ENCODE measurements at places on chromosomes 5 and 9.

DNA sequence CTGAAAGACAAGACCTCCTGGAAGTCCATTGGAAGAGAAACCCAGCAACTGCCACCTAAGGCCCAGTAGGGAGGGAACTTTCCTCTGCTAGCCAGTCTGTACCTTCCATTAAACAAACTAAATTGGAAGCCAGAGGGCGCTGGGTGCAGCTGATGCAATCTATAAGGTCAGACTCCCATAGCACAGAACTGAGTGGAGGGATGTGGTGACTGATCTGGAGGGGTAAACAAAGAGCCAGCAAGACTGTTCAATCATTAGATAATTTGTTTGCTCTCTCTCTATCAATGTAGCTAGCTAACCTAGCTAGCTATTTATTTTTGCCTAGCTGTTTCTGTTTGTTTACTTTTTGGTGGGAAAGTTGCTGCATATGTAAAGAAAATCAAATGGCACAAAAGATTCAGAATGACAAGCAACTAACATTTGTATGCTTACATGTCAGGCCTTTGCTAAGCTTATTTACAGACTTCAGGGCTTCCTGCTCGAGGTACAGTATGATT lies 291.8 kb upstream of the DAB2 start:
- no peak for DNase-seq

GRCh38 chr9:79028101-79028500 lies 543.7 kb upstream of the TLE4 start:
- DNase-seq: no peak

GRCh38 chr5:127892467-127893207 lies 189.4 kb downstream of the CCDC192 start:
- no peak for DNase-seq

DNA sequence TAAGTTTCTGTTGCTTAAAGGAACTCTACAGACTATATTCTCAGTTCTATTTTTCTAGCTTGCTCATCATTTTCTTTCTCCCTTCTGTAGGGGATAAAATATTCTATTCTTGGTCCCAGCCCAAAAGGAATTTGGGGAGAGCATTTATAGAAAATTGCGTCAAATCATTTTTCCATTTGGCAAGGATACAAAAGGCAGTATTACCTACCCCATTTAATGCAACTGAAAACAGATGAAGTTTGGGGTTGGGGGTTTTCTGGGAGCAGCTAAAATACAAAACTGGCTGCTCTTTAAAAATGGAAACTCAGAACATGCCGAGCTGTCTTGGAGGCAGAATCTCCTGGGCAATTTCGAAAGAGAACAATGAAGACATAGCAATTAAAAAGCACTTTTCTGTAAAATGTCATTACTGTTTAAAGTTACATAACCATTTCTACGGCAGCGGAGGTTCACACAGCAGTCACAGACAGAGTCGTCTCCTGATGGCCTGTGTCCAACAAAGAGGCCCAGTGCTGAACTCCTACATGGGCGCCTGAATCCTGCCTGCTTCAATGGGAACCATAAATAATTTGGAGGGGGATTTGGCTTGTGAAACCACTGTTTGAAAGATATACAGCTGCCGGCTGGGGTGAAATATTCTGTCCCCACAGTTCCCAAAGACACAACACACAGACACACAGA lies 152.4 kb downstream of the BRINP1 start:
- peak; percentile 43 for DNase-seq

DNA sequence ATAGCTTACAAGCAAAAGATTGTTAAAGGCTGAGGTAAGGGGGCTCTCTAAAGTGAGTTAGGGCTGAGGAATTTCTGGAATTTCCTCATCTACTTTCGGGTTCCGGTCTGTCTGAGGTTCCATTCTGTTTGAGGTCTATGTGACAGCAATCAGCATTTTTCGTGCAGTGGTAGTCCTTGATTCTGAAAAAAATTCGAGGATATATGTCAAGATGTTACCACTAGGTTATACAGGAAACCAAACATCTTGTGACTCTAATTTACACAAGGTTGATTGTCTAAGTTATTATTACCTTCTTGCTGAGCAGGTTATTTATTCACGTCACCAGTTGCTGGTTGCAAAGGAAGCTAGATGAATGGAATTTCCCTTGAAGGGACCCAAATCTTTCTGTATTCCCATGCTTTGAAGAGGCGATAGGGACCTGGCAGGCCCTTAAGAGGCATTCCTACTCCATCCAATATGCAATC lies 35.2 kb downstream of the RLN2 start:
- no peak for DNase-seq

GRCh38 chr5:57316798-57317327 lies 143.0 kb downstream of the GPBP1 start:
- DNase-seq: no peak

DNA sequence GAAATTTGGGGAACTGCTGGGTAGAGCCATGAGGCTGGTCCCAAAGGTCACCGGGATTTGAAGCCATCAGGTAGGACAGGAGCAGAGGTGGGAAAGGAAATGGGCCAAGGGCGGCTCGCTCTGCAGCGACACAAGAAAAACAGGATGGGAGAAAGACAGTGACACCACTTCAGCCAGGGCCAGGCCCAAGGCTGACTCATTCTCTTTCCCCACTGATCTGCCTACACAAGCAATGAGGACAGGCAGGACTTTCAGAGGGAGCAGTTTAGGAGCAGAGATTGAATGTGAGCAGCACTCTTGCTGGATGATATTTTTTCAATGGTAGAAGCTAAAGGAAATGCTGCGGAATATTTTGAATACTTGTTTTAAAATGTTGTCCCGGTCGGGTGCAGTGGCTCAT lies 3.5 kb downstream of the RUFY1 start:
- no peak for DNase-seq

DNA sequence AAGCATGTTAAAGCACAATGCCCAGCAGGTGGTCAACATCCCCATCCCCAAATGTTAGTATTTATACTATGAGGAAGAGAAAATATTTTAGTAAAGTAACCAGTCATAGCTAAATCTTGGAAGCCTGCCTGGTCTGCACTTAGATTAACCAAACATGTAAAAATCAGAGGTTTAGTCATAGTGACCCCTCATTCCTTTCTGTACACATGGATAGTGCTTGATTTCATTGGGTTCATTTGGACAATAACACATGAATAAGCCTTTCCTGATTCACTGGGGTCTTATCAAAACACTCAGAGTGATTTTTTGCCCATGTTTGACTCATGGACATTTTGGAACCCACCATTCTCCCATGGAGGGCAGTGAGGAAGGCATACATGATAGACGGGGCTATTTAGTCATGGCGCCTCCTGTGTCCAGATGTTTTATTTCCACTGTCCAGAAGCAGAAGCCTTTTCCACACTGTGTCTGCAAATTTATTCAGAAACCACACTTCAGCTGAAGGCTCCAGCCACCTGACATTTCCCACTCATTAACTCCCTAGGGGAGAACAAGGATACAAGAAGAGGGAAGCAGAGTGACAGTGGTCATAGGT lies 32.5 kb downstream of the OR1J1 start:
- DNase-seq: no peak

DNA sequence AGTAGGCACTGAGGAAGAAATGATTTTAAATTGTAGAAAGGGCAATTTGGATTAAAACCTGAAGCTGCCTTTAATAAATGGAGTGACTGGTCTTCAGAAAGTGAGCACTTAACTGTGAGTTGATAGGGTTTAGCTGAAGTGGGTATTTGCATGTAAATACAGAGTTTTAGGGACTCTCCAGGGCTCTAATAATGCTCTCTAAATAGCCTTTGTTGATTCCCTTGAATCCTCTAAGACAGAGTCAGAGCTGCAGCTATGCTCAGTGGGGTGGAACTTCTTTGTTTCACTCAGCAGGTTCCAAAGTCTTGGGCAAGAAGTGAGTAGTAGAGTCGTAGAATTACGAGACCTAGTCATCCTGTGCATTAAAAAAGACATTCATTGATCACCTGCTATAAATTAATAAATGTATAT lies 21.4 kb downstream of the GLRA1 start:
- DNase-seq: no peak

GRCh38 chr9:15873573-15874177 lies 320.8 kb downstream of the CCDC171 start:
- no peak for DNase-seq

DNA sequence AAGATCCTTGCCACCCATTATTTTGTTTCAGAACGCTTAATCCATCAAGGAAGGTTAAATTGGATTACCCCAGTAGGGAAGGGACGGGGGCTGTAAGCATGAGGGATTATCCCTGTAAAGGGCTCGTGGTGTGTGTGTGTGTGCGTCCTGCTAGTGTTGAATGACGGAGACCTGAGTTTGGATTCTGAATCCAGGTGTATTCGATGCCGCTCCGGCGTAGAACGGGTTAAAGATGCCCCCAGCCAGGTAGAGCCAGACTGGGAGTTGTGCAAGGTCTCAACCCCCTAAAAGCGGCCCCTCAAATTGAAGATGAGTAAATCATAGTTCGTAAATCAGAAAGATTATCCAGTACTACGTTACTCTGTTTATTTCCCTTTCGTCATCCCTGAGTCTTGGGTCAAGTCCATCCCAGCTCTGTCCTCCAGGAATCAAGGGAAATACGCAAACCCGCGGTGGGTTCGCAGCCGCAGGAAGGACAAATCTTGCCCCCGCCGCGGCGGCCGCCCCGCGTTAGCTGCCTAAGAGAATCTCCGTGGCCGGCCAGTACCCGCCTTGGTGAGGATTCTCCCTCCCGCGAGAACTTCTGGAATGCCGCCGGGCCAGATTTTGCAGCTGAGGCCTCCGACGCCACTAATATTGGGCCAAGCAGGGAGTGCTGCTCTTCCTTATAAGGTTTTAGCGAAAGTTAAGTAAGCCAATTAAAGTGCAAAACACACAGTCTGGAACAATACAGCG lies 586 bp upstream of the MTAP start:
- peak; percentile 89 for DNase-seq

DNA sequence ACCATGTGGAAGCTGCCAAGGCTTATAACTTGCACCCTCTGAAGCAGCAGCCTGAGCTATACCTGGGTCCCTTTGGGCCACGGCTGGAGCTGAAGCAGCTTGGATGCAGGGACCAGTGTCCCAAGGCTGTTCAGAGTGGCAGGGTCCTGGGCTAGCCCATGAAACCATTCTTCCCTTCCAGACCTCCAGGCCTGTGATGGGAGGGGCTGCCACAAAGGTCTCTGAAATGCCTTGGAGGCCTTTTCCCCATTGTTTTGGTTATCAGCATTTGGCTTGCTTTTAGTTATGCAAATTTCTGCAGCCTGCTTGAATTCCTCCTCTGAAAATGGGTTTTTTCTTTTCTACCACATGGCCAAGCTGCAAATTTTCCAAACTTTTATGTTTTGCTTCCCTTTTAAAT lies 433.7 kb upstream of the ACO1 start:
- no peak for DNase-seq

DNA sequence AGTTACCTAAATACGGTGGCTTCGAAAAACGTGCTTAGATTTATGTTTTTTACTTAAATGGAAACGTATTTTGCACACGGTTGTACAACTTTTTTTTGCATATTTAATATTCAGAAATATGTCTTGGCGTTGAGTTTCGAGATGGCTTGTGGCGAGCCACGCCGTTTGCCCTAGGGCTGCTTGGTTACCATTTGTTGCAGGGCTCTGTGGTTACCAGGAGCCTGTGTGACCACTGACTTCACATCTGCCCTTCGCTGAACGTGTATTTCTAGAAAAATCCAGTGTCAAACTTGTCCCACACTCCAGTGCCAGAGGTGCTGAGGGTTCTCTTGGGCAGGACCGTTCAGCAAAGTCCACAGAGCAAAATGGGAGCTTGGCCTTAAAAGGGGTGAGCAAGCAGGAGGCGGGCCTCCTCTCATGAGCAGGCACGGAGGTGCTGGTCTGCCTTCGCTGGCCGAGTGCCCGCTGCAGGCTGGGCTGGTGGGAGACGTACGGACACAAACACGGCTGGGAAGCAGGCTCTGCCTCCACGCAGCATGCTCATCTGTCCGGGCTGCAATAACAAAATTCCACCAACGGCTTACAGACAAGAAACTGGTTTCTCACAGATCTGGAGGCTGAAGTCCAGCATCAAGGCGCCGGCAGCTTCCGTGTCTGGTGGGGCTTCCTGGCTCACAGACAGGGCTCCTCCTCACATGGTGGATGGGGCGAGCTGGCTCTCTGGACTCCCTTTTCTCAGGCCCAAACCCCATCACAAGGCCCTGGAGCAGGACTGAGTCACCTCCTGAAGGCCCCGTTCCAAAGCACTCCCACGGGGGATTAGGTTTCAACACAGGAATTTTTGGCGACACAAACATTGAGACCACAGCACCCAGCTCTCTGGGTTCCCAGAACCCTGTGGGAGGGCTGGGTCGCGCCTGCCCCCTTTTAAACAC lies 5.4 kb downstream of the MRPL36 start:
- DNase-seq: no peak

DNA sequence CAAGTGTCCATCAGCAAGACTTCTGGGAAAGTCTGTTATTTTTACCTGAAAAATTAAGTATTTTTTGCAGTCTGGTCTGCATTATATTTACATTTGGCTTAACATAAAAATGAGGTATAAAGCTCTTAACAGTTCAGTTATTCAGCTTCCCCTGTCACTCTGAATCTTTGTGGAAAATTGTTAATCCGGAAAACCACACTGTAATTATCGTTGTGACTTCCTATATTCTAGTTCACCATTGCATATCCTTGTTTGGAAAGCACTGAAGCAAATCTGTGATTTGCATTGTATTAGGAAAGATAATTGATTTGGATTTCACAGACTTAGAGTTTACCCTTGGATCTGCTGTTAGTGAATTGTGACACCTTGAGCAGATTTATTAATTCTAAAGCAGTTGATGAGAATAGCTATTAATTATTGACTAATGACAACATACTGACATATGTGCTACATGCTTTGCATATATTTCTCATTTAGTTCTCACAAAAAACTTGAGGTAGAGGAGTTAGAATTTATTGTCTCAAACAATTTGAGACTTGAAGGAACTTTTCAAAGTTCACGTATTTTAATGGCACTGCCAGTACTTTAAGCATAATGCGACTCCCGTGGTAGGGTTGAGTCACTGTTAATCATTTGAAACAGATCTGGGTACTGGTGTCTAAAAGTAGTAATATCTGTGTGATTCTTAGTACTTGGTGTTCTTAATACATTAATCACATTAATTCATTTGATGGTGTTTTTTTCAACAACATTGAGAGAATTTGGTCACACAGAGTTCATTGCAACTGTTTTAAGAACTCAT lies 71.8 kb upstream of the LRRC70 start:
- DNase-seq: no peak

GRCh38 chr9:116543731-116544400 lies 143.2 kb upstream of the TRIM32 start:
- DNase-seq: no peak

DNA sequence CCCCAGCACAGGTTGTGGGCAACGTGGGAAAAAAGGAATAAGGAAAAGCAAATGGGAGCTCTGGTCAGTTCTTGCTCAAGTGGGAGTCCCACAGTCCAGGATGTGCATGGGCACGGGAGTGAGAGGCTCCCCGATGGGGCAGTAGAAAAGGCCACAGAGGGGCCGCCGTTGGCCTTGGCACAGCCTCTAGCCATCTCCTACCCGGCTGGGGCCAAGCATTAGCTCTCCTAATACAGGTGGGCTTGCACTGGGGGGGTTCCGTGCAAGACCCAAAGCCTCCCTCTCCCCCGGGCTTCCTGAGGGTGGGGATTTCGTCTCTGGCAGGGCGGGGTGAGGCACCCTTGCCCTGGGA lies 212.2 kb upstream of the MVB12B start:
- no peak for DNase-seq

All from posterior cingulate gyrus (tissue), 11 donors.